NCI-H2107 (cell line): ENCODE measurements at places on chromosomes 6 and 20.

GRCh38 chr6:24064106-24064505 is 61.9 kb upstream of the NRSN1 start:
- no peak for DNase-seq

- peak; percentile 9 for DNase-seq
These were observed 25.2 kb downstream of the RFPL4B start for GRCh38 chr6:112372226-112372806.

GRCh38 chr6:110746680-110747079 is 68.6 kb downstream of the CDK19 start:
- no peak for DNase-seq

- no peak for DNase-seq
These were observed 83.6 kb upstream of the MYLIP start for GRCh38 chr6:16045238-16045637.

- peak; percentile 32 for DNase-seq
These were observed 94.0 kb downstream of the SHLD1 start for GRCh38 chr20:5844063-5844681.

- DNase-seq: no peak
These were observed 730.7 kb downstream of the RFPL4B start for GRCh38 chr6:113077794-113078193.

- DNase-seq: no peak
These were observed 192.4 kb upstream of the MYLIP start for GRCh38 chr6:15936503-15936902.

DNA sequence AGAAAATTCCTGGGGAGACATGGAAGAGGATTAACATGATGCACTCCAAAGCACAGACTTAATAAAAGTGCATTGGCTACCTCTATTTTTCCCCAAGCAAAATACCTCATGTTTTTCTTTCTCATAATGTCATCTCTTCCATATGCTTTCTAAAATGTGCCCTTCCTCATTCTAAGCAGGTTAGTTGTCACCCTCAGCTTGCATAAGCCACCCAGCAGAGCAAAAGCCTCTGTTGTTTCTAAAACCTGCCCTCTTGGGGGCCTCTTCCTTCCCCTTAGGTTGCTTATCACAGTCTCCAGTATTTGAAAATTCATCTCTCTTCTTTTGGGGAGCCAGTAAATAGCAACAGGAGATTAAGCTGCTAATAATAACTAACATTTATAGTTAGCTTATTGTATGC is 183.6 kb upstream of the FLRT3 start:
- no peak for DNase-seq

DNA sequence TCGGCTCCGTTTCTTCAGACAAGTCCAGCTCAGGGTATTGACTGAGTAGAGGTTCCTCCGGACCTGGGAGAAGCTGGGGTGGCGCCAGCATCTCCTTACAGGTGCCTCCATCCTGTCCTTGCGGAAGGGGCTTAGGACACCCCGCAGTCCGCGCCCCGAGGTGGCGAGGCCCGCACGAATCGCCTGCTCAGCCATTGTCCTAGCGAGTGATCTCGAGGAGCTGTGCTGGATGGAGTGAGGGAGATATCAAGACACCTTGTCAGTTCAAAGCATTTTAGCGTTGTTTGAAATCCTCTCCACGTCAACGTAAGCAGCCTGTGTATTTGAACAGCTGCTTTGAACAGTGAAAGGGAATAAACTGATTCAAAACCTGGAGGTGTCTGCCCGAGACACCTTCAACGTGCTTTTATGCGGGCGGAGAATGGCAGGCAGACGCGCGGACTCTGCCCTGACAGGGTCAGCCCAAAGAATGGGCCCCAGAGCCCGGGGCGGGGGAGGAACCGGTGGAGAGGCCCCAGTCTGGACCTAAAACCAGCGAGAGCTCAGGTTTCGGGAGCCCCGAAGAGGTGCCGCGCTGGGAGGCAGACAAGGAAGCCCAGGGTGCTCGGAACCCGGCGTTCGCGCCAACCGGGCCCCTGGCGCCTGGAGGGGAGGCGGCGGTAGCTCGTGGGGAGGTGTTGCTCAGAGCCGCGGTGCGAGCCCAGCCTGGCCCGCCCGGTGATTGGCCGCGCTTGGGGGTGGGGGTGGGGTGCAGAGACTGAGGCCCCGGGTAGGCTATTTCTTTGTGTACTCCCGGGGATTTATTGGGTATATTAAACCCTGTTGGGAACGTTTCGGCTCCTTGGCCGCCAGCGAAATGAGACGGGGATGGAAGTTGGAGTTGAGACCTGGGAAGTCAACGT is 3.1 kb upstream of the POU3F2 start:
- no peak for DNase-seq

DNA sequence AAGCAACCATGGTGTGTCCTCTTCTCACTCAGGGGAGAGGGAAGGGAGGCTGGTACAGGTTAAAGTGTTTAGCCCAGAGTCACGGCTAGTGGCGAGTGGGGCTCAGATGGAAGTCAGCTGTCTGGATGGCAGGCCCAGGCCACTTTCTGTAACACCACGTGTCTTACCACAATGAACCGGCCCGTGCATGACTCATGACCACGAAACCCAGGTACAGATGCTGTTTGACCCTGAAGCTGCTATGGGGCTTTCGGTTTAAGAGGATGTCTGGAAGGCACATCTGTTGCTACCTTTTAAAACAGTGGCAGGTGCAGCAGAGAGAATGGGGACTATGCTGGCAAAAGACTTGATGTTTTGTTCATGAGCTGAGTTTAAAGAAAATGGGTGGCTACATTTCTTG is 36.5 kb upstream of the MPC1 start:
- no peak for DNase-seq

DNA sequence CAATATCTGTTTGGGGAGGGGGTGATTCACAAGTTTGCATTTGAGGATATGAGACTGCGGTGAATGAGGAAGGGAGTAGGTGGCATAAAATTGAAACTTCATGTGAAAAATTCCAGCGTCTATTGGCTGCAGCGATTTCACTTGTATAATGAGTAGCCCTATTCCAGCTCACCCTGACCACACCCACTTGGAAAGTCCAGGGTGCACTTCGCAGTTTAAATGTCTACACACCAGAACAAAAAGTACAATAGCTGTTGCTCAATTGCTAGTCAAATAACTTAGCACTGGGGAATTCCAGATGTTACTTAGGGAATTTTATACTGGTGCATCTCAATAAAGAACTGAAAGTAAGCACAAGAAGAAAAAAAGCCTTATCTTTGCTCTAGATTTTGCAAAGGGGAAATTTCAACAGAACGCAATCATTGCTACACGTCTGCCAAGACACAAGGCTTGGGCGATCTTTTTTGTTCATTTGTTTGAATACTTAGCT is 6.3 kb downstream of the TNFAIP3 start:
- no peak for DNase-seq

GRCh38 chr6:72619883-72620696 is 1.8 kb upstream of the KCNQ5 start:
- DNase-seq: no peak

GRCh38 chr20:10961651-10962288 is 288.0 kb upstream of the JAG1 start:
- DNase-seq: no peak

DNA sequence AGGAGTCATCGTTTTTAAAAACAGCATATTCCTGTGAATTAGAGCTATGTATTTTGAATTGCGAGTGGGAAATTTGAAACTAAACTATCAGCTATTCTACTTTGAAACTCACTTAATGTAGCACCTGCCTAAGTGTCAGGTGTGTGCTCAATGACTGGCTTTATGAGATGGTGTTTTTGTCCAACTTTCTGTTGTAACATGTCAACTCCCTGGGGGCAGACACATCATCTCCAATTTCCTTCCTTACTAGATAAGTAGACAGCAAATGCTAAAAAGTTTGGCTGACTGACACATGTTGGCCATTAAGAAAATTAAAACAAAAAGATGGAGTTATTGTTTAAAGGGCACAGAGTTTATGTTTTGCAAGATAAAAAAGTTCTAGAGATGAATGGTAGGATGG is 226.9 kb downstream of the TFAP2B start:
- peak; percentile 44 for DNase-seq

DNA sequence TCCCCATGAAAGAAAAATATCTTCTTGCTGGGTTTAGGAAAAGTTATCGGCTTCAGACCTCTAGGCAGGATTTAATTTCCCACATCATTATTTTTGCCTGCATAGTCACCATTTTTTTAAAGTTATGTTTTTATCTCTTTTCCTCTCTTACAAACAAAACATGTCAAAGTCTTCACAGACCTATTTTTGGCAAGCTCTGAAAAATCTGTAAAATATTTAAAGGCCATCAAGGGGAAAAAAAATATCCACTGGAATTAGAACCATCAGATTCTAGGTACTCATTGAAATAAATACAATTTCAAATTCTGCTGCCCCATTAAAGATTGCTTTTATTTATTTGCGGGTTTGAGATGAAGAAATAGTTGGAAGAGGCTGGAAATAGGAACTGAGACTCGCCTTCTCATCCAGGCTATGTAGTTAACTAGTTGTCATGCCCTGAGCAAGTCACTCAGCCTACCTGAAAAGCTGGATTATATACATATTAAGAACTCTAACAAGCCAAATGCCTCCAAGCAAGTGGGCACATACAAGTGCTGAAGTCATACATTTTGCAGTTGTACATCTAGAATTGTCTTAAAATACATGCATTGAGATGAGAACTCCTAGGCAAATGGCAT is 101.7 kb upstream of the SASH1 start:
- no peak for DNase-seq

DNA sequence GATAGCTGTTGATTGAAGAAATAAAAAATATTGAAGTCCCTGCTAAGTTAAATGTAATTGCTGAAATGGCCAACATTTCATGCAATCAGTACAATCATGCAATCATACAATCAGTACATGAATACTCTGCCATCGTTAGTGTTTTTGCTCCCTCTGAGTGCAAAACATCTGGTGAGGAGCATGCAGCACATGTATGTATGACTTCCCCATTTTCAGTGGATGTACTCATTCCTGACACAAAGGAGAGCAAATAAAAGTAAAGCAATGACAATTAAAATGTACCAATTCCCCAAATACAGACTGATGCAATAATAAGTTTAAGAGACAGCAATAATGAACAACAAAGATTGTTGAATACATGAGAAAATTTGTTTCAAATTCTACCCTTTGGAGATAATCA is 140.7 kb downstream of the PLCB1 start:
- DNase-seq: no peak

GRCh38 chr20:8342391-8342790 is 210.3 kb downstream of the PLCB1 start:
- no peak for DNase-seq

- no peak for DNase-seq
These were observed 294.0 kb downstream of the CLIC5 start for GRCh38 chr6:45721665-45722064.

- no peak for DNase-seq
These were observed 365.6 kb downstream of the FARS2 start for GRCh38 chr6:5626727-5627426.

DNA sequence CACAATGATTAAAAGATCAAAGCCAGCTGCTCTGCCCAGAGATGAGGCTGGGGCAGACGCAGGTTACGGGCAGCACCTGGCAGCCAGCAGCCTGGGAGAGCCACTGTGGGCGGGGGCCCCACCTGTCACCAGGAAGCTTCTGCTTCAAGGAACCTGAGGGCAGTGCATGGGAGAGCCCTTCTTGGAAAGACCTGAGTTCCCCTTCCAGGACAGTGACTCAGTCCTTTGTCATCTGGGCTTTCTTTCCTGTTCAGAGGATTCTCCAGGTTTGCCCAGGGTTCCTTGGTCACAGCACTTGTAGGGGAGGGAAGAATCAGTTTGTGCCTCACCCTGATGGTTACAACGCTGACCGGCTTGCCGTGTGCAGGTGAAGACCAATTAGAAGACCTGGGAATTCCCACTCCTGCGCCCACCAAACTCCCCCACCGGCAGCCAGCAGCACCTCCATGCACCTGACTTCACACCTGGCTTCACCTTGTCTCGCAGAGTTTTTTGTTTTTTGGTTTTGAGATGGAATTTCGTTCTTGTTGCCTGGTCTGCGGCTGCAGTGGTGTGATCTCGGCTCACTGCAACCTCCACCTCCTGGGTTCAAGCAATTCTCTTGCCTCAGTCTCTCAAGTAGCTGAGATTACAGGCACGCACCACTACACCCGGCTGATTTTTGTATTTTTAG is 2.0 kb downstream of the ZBP1 start:
- DNase-seq: no peak

DNA sequence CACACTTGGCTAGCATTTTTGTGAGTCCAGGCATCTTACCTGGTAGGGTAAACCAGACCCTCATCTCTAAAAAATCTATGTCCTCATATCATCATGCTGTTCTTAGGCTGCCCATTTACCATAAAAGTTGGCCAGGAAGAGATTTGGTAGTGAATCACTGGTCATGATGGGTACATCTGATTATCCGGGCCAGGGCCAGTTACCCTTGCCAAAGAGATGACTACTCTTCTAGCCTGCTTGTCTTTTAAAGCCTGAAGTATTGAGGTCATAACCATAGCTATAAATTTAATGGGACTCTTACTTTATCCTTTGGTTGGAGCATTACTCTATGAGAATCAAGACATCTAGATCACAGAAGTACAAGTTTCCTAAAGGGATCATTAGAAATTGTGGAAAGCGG is 276.8 kb downstream of the TENT5A start:
- DNase-seq: no peak

DNA sequence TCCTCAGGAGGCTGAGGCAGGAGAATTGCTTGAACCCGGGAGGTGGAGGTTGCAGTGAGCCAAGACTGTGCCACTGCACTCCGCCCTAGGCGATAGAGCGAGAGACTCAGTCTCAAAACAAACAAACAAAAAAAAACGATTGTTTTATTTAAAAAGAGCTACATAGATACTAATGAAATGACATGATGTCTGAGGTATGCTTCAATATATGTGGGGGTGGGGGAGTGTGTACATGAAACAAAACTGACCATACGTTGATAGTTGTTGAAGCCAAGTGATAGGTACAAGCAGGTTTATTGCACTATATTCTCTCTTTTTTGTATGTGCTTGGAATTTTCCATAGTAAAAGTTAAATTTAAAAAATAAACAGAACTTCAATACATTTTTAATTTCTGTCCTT is 240.1 kb downstream of the TFAP2A start:
- DNase-seq: no peak

GRCh38 chr6:52215787-52216186 is 28.5 kb downstream of the IL17F start:
- DNase-seq: no peak

GRCh38 chr20:58883241-58883691 is 30.8 kb downstream of the GNAS start:
- DNase-seq: no peak

DNA sequence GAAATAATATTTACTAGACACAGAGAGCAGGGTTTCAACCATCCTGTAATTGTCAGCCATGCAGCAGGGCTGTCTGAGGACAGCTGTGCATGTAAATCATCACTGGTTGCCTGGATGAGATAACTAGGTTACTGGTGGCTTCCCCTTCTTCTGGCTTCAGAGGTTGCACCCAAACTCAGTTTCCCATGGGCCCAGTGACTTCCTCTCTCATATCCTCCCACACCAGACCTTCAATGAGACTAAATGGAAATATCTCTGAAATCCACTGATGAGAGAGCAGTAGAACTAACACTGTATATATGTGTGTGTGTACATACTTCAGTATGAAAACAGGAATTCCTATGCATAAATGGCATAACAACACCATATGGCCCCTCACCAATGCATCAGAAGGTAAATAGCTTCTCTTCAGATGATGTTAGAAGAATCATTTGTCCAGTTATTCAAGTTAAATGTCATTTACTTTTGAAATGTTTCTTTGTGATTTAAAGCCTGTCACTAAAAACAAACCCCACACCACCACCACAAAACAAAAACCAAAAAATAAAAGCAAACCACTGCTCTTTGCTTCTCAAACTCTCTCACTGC is 51.0 kb upstream of the IL20RA start:
- no peak for DNase-seq
